ENCODE measurements at places on chromosomes 13 and 19.

DNA sequence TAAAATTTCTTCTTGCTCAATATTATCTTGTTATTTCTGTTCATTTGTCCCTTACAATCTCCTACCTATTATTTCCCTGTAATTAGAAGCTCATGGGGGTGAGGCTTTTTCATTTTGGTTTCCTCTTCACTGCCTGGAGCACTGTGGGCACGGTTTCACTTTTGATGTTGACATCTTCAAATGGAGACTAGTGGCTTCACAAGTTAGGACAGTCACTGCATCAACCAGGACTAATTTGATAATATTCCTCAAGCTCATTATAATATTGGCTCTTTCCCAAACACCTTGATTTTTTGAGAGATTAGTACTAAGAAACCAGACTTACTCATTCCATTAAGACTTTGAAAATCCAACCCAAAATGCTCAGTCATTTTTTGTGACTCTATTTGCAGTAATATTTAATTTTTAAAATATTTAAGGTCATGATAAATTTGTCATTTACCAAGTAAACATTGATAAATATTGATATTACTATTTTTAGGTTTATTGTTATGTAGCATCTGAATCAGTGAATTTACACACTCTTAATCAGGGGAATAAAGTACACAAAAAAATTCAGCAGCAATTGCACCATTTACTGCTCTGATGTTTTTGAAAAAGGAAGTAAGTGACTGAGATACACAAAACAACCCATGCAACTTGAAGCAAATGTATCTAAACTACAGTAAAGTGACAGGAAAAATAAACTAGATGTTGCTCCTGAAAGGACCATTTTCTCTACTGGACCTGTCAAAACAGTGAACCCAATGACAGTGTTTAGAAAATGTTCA lies 28.8 kb upstream of the RCBTB2 start:
- no peak for DNase-seq

DNA sequence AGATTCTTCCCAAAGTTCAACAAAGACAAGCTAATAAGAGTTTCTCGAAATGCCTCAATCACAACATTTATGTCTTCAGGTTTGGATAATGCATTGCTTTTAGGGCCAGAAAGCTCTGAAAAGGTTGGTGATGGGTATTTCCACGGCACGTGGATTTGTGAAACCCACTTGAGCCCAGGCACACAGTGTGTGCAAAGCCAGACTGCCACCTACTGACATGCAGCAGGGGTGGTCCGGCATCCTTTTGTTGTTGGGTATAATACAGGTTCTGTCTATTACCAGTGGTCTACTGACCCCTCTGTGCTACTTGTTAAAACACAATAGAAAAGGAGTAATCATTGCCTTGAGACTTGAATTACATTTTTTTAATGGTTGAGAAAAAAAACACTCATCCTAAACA lies 225.6 kb downstream of the RAP2A start:
- peak; percentile 50 for DNase-seq

DNA sequence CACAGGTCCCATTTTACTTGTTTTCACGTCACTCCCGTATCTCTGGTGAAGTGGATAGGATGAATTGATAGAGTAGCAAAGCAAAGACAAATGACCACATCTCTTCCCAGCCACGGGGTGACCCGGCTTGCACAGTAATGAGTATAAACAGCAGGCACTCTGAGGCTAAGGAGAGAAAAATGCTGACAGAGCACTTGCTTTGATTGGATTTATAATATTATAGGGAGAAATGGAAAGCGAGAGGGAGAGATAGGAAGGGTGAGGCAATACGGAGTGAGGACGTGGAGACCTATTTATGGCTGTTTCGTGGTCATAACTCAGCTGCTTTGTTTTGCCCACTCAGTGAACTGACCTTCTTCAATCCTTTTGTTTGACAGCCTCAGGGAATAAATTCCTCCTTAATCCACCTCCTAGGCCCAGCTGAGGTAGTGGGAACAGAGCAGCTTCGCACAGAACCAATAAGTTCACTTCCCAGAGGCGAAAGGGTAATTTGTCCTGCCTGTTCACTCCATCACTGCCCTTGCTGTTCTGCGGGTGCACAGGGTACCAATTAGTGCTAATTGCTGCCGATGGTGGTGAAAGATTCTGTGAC lies 68.6 kb downstream of the ERCC5 start:
- DNase-seq, result no peak

- DNase-seq, result no peak
Observed at GRCh38 chr13:52001120-52001731, 10.0 kb downstream of the ATP7B start.

GRCh38 chr13:98459171-98459681 lies 117.7 kb downstream of the STK24 start:
- DNase-seq, result no peak

DNA sequence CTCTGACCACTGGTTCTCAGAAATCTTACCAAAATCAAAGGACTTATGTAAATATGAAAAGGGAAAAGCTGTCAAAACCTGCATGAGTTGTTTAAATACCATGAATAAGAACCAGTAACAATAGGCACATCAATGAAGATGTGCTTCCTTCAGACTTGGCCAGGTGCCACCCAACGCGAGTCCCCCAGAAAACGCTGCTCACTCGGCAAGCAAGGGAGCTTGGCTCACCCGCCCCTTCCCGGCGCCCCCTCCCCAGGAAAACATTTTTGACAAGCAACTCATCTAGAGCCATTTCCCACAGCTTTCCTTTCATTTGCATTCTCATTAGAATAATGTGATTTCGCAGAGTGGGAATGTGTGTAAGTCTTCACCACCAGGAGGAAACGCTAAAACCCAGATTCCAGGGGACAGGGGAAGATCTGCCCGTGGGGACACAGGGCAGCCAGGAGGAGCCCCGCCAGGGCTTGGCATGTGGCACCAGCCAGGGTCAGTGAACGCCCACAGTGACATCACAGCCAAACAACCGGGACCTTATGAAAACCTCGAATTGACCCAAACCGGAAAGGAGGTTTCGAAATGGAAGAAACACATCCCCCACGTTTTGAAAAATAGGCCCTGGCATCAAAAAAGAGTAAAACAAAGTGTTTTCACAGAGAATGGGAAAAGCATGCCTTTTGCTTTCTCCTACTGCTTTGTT lies 366.2 kb upstream of the TSHZ3 start:
- no peak for DNase-seq

DNA sequence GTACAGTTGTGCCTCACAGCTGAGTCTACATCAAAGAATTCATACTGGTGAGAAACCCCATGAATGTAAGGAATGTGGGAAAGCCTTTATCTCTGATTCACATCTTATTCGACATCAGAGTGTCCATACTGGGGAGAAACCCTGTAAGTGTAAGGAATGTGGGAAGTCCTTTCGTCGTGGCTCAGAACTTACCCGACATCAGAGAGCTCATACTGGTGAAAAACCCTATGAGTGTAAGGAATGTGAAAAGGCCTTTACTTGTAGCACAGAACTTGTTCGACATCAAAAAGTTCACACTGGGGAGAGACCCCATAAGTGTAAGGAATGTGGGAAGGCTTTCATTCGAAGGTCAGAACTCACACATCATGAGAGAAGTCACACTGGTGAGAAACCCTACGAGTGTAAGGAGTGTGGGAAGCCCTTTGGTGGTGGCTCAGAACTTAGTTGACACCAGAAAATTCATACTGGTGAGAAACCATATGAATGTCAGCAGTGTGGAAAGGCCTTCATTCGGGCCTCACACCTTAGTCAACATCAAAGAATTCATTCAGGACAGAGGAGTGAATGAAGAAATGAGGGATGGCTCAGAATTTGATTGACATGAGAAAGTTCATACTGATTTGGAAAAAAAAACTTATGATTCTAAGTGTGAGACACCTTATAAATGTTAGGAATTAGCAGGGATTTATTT lies 80.9 kb upstream of the ZNF420 start:
- DNase-seq, result no peak

- no peak for DNase-seq
Observed at GRCh38 chr13:31930901-31931522, 100.6 kb upstream of the FRY start.

Measured in head of caudate nucleus (tissue), 42 donors.